Activated CD8-positive, alpha-beta T cell treated with anti-CD3 and anti-CD28 coated beads, Interleukin-2, amount 10 ng/mL, durations not matched to agents 7 days and 5 days (primary cell): ENCODE measurements at places on chromosomes 4 and X. TPM values are rescaled to one million over a fixed set of nuclear protein-coding genes. Genes with fewer than 3 reads are reported as not detected.

DNA sequence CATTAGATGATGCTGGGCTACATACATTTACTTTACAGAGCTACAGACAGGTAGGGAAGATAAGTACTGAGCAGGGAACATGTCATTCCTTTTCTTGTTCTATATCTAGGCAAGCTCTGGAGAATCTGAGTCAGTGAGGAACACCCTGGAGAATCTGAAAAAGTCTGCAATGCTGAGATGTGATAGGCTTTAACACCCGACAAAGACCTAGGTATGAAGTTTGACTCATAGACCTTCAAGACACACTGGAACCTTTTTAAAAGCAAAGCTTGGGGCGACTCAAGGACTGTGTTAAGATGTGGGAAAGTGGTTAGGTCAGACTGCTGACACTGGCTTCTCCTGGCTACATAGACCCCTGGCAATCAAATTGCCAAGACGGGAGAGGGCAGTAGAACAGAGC lies 42.8 kb downstream of the OSTC start:
- no peak for DNase-seq

- no peak for DNase-seq
Observed at GRCh38 chr4:38787693-38788092, 4.9 kb upstream of the TLR10 start.

PPP2R2C gene
- not detected for total RNA-seq

DNA sequence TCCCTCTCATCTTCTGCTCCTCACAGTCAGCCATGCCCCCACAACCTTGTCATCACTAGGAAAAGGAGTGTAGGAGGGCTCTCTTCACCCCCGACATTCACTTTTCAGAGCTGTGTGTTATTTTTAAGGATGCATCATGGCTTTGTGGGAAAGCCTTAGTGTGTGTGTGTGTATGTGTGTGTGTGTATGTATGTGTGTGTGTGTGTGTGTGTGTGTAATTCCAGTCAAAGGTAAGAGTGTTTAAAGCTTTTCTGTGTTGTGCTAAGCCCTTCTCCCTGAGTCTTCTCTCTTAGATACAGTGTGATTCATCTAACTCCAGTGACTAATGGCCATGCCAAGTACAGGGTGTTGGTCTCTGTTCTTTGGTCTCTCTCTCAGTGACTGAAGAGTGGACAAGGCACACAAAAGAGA lies 76.6 kb downstream of the CHIC2 start:
- DNase-seq, result no peak

TCEANC gene
- total RNA-seq, result 4.1 TPM

GRCh38 chrX:103170216-103170615 lies 44.7 kb upstream of the BEX4 start:
- no peak for DNase-seq

DNA sequence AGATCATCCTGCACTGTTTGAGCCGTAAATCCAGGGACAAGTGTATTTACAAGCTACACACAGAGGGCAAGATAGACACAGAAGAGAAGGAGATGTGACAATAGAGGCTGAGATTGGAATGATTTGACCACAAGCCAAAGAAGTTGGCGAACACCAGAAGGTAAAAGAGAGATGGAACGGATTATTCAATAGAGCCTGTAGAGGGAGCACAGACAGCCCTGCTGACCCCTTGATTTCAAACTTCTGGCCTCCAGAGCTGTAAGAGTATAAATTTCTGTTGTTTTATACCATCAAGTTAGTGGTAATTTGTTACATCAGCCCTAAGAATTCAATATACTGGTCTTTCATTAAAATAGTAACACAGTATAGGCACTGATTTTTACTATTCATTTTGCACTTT lies 447.8 kb downstream of the FAT4 start:
- no peak for DNase-seq

- DNase-seq, result no peak
Observed at GRCh38 chrX:84216406-84216805, 28.4 kb upstream of the RPS6KA6 start.

- DNase-seq, result no peak
Observed at GRCh38 chr4:3317011-3317655, 24.3 kb downstream of the RGS12 start.
